ENCODE measurements at places on chromosomes 6 and 20. TPM values are rescaled to one million over a fixed set of nuclear protein-coding genes. Genes with fewer than 3 reads are reported as not detected.

Gene RRAGD
- polyA plus RNA-seq: not detected

Gene SLC52A3
- polyA plus RNA-seq: not detected

Gene FOXF2
- 2.7 TPM for polyA plus RNA-seq

GRCh38 chr6:109230453-109230852 is 135.1 kb downstream of the CEP57L1 start:
- no peak for DNase-seq

- no peak for DNase-seq
Measured at GRCh38 chr6:71228461-71229041, 60.1 kb upstream of the OGFRL1 start.

- DNase-seq: peak; percentile 56
Measured at GRCh38 chr20:52972965-52973819, 1.0 kb downstream of the TSHZ2 start.

GRCh38 chr20:21029341-21029740 is 76.8 kb downstream of the LINC00237 start:
- no peak for DNase-seq

- no peak for DNase-seq
Measured at GRCh38 chr6:45886776-45887175, 128.9 kb downstream of the CLIC5 start.

- DNase-seq: no peak
Measured at GRCh38 chr20:6925744-6926278, 158.3 kb downstream of the BMP2 start.

DNA sequence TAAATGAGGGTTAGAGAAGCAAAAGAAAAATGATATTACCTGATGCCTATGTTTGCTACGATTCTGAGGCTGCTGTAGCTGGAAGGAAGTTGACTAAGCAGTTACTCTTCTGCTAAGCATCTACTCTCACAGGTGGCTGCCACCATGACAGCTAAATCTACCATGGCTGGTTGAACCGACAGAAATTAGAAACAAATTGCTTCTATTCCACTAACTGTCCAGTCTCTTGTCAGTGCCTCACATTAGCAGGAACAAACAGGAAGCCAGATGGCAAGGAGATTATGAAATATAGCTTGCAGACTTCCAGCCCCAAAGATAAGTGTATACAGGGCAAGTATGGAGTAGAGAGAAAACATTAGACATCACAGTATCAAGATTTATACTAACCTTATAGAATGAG is 59.4 kb upstream of the TMEM200A start:
- DNase-seq: no peak

- peak; percentile 48 for DNase-seq
Measured at GRCh38 chr6:12324099-12324498, 33.9 kb downstream of the EDN1 start.

DNA sequence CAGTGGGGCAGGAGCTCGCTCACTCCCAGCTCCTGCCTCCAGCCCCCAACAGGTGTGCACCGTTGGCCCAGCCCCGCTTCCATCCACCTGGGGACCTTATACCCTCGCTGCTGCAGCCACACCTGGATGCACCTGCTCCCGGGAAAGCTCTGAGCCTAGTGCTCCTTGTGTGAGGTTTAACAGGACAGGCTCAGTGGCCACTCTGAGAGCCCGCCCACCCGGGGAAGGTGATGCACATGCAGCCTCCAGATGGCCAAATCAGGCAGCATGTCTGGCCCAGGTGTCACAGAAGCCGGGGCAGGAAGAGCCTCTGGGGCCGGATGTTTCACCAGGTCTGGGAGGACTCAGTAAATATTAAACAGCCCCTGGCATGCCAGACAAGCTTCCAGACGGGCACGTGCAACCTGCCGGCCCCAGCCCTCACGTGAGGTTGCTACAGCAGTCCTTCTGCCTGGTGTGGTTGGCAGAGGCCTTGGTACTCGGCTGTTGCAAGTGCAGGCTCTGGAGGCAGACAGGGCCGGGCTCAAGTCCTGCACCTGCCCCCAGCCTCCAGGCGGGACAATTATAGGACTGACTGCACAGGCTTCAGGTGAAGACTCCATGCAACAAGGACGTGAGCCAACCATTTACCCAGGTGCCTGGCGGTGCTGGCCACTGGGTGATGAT is 66.9 kb downstream of the RIPOR3 start:
- no peak for DNase-seq
